CD4-positive, alpha-beta T cell treated with Interleukin-15 for 4 hours (primary cell): ENCODE measurements at places on chromosomes 1 and 21.

DNA sequence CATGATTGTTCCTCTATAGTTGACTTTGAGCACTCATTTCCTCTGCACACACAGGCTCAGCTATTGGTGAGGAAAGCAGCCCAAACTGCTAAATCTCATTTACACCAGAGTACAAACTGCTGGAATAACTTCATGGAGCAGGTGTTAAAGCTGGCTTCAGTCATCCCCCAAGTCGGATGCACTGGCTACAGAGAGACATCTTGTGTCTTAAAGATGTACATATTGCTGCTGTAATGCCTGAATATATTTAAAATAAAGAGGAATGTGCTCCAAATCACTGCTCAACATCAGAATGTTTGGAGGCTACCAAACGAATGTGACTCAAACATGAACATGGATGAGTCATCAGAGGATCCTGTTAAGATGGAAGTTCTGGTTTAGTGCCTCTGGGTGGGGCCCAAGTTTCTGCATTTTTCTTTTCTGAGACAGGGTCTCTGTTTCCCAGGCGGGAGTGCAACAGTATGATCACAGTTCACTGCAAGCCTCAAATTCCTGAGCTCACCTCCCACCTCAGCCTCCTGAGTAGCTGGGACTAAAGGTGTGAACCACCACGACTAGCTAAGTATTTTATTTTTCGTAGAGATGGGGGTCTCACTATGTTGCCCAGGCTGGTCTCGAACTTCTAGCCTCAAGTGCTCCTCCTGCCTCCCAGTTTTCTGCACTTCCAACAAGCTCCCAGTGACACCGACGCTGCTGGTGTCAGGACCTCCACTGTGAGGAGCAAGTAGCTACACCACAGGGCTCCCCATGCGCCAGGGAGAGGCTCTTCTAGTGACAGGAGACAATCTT is 79.0 kb upstream of the KRTAP19-8 start:
- DNase-seq = peak; percentile 28

GRCh38 chr21:36694031-36694515 is 4.8 kb upstream of the SIM2 start:
- DNase-seq = no peak

- no peak for DNase-seq
Measured at GRCh38 chr1:67348586-67349252, 41.0 kb downstream of the IL12RB2 start.

DNA sequence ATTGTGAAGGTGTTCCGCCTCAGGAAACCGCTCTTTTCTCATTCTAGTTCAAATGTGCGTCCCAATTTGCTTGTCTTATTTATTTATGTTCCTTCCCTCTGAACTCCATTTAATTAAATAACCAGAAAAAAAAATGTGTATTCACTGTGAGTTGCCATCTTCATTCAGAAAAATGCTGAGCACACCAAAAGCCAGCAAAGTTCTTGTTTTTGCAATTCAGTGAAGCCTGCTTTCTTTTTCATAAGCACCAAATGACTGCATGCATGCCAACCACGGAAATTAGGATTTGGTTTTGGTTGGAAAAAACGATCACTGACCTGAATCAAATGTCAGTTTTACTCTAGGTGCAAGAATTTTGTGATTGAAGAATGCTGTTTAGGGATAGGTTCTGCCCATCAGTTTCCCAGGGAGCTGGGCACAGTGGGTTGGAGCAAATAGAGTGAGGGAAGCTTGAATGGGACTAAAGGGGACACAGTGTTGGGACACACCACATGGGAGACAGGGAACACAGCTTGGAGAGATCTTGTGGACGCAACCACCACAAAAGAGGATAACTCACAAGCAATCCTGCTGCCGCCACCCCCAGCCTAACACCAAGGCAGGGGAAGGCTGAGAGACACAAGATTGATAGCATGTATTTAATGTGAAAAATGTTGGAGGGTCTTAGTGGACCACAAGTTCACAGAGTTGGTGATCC is 183.4 kb upstream of the GALNT2 start:
- DNase-seq = no peak

GRCh38 chr1:97350662-97351061 is 570.2 kb downstream of the DPYD start:
- no peak for DNase-seq

GRCh38 chr1:200967693-200968468 is 55.6 kb downstream of the KIF21B start:
- no peak for DNase-seq

DNA sequence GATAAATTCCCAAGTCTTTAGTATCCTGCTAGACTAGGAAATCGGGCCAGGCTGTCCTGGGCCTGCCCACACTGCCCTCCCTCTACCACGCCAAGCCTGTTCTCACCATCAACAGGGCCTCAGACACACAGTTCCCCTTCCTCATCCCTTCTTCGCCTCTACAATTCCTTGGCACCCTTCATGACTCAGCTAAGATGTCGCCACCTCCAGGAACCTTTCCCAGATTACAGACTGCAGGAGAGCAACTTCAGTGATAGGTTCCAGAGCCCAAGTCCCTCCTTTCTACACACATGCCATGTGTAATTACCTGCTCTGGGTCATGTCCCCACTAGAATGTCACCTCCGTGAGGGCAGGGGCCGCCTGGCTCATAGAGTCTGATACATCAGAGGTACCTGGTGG is 3.3 kb downstream of the RIMS3 start:
- no peak for DNase-seq

DNA sequence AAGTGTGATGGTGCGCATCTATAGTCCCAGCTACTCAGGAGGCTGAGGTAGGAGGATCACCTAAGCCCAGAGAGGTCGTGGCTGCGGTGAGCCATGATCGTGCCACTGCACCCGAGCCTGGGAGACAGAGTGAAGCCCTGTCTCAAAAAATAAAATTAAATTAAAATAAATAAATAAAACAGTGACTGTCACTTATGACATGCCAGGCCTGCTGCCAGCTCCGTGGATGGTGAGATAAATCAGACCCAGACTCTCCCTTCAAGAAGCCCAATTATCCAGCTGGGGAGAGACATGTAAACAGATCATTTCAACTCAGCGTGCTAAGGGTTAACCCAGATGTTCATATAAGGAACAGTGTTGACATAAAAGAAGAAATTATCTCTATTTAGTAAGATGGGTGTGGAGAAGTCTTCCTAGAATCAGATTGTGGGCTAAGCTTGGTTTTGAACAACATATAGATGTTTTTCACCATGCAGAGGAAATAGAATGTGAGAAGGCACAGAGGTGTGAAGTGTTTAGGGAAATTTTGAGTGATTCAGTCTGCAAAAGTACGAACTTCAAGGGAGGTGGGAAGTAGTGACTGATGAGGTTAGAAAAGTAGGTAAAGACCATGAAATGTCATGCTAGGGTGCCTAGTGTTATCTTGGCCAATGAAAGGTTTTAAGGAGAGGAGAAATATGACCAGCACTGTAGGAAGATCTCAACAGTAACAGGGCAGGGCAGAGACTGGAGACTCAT is 18.3 kb downstream of the YARS1 start:
- peak; percentile 85 for DNase-seq

DNA sequence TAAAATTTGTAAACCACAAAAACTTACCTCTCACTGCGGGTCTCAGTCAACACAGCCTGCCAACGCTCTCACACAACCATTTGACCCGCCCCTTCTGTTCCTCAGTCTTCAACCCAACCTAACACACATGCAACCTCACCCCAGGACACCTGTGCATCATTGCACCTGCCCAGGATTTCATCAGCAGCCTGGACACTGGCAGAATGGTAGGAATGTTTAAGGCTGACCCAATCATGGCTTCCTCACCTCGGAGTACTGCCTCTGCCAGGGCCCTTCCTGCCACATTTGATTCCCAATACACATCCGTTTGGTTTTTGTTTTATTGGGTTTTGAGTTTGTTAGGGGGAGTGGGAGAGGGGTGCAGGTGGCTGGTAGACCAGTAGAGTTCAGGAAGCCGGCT is 40.7 kb downstream of the TOMM20 start:
- DNase-seq = no peak

GRCh38 chr1:44072821-44073220 is 41.6 kb upstream of the SLC6A9 start:
- no peak for DNase-seq

DNA sequence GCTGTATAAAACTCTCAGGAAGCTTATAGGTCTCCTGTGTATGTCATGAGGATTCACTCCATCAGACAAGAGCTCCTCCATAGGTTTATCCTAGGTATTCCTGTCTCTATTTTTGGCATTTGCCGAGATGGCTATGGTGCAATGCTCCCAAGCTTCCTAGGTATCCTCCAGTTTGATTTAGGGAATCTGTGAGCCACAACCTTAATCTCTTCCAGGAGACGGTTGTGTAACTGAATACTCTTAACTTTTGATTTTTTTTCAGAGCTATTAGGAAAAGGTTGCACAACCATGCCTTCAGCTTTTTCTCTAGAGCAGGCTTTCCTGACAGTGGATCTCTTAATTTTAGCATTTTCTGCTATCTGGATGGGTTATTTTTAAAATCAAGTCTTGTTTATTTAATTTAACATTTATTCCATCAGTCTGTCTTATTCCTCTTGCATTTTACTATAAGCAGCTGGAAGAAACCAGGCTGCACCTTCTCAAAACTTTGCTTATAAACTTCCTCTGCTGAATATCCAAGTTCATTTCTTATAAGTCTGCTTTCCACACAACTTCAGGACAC is 69.4 kb upstream of the BACE2 start:
- no peak for DNase-seq

DNA sequence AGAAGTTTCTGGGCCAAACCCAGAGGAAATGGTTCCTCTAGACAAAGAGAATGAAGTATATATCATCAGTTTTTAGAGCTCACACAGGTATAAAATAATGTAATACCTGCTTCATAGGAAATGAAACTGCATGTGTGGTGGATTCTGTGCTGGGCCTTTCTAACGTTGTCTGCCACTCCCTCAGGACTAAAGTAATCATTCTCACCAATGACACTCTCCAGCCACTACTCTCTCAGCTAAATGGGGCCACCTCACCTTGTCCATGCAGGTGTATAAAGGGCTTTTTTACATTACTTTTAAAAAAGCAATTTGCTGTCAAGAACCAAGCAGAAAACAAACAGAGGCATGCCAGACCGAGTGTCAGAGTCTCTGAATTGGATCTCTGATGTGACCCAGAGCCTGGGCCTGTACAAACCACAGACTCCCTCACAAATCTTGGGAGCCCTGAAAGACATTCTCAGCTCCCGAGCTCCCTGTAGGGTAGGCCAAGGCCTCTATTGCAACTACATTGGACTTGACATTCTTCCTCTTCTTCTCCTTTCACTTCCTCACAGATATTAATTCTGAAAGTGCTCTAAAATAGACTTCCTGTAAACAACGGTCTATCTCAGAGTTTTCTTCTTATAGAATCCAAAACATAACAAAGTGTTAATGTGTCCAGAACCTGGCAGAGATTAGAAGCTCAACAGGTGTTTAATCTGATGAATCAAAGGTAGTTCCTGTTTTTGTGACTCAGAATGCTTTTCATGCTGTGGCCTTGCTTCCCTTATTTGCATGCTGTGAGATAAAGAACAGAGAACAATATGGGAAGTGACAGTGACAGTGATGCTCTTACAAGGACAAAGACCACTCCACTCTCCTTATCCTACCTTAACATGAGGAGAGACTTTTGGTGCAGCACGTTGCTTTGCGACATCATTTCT is 8.6 kb downstream of the AIM2 start:
- DNase-seq = peak; percentile 57

DNA sequence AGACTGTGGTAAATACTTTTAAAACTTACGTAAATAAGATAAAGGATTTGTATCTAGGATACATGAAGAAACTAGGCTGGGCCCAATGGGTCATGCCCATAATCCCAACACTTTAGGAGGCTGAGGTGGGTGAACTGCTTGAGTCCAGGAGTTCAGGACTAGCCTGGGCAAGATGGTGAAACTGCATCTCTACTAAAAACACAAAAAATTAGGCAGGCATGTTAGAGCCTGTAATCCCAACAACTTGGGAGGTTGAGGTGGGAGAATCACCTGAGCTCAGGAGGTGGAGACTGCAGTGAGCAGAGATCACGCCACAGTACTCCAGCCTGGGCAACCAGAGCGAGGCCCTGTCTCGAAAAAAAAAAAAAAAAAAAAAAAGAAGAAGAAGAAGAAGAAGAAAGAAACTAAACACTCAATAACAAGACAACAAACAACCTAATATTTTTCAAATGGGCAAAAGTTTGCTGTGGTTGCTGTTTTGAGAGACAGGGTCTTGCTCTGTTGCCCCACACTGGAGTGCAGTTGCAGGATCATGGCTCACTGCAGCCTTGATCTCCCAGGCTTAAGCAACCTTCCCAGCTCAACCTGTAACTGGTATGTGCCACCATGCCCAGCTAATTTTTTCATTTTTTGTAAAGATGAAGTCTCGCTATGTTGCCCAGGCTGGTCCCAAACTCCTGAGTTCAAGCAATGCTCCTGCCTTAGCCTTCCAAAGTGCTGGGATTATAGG is 78.3 kb downstream of the EIF4G3 start:
- no peak for DNase-seq

GRCh38 chr1:159200769-159201168 is 3.9 kb upstream of the ACKR1 start:
- DNase-seq = no peak

DNA sequence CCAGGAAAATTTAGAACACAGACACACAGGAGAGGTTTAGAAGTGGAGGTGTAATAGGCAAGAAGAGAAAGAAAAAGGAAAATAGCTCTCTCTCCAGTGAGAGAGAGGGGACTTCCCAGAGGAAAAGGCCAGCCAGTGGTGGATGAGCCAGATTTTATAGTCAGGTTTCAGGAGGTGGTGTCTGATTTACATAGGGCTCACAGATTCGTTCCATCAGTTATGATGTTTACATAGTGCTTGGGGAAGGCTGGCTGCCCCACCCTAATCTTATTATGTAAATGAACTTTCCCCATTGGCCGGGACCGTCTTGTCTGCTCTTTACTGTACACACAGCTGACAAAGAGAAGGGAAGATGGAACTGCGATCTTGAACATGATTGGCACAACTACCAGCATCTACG is 797.3 kb downstream of the PLA2G4A start:
- DNase-seq = no peak

DNA sequence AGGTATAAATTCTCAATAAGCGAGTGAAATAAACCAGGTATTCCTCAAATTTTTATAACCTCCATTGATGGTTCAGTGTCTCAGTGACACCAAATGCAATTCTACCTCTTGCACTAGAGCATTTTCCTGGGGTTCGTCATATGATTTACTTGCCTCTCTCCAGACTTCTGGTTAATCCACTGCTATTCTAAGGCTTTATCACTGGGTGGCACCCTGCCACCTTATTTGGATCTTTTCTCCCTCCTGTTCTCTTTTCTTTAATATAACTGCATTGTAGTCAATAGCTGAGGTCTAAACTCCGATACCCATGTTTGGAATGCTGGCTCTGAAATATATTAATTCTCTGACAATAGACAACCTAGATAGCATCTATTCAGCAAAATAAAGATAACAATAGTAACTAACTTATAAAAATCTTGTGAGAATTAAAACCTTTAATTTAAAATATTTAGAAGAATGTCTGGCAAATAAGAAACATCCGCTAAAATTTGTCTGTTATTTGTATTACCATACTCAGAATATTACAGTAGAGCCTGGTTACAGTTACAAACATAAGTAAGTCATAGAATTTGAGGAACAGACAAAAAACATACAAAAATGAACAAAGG is 436.4 kb downstream of the PLA2G4A start:
- DNase-seq = no peak

DNA sequence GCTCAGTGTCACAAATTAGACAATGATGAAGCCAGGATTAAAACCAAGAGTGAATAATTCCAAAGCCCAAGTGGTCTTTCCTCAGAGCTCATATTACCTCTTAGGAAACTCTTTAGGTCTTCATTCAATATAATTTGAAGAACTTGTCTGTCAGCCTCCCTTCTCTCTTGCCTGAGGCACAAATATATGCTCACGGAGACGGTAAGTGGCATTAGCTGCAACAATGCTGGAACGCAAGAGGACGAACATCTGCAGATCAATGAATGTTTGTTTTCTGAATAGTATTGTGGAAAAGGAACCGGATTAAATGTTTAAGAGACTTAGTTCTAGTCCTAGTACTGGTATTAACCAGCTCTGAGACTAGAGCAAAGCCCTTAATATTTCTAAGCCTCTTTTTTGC is 39.7 kb upstream of the LYST start:
- DNase-seq = no peak
